Fibroblast of the aortic adventitia (primary cell): ENCODE measurements at places on chromosomes 3 and 15. TPM values are rescaled to one million over a fixed set of nuclear protein-coding genes. Genes with fewer than 3 reads are reported as not detected.

SPTBN5 gene
- 0.18 and 0.57 TPM in 2 replicates for total RNA-seq

GRCh38 chr3:21585216-21585740 lies 165.7 kb downstream of the ZNF385D start:
- DNase-seq: no peak

TBC1D5 gene
- 83.4 and 145 TPM in 2 replicates for total RNA-seq

DAZL gene
- not detected in 2 replicates for total RNA-seq
